ENCODE measurements at places on chromosomes 5 and 9.

DNA sequence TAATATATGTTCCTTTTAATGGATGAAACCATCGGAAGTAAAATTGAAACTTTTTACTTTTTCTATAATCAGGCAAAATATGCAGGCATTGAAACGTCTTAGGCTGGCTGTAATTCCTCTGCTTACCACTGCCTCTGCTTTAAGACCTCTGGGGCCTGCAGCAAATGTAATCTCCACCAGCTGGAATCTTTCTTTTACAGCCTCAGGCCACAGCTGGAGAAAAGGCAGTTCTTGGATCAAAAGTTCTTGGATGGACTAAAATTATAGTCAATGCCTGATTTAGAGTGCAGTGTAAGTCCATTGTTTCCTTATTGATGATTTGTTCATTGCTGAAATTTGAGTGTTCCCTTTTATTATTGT lies 396.7 kb downstream of the KCTD16 start:
- DNase-seq: peak; percentile 3

GRCh38 chr5:72498284-72498683 lies 8.9 kb downstream of the ZNF366 start:
- DNase-seq: peak; percentile 72

- no peak for DNase-seq
These were observed 107.2 kb downstream of the C5orf15 start for GRCh38 chr5:133861161-133861737.

- peak; percentile 38 for DNase-seq
These were observed 35.8 kb downstream of the SLC36A1 start for GRCh38 chr5:151483176-151483575.

- DNase-seq: peak; percentile 82
These were observed 23.2 kb upstream of the PSAT1 start for GRCh38 chr9:78273761-78274160.

DNA sequence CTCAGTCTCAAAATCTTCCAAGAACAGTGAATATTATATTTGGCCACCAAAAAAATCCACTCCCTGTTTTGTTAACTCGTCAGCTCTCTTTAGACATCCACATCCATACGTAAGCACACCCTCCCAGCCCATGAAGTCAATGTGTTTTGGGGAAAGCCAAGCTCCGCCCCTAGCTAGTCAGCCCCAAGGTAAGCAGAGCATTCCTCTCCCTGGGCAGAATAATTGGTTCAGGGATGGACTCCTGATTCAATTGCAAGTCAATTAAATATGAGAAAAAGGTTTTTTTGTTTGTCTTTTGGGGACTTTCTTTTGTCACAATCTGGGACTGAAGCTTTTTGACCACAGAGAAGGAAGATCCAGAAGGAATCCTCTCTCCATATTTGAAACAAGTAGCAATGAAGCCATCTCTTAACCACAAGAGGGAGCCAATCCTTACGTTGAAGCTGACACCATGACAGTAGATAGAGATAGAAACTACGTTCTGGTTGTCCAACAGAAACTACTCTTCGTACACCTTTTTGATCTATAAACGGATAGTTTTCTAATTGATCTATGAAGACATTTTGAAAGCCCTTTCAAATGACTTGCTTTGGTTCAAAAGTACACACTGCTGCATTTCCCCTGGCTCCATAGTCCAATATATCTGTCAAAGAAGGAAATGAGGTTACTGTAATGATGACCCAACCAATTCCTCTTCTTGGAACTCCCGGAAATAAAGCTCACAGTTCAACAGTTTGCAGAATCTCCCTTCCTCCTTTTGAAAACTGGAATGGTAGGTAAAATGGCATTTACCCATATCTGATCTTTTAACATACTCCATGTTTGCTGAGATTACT lies 166.4 kb downstream of the TLE1 start:
- DNase-seq: peak; percentile 60

GRCh38 chr5:132962429-132963021 lies 909 bp downstream of the AFF4 start:
- DNase-seq: peak; percentile 63

DNA sequence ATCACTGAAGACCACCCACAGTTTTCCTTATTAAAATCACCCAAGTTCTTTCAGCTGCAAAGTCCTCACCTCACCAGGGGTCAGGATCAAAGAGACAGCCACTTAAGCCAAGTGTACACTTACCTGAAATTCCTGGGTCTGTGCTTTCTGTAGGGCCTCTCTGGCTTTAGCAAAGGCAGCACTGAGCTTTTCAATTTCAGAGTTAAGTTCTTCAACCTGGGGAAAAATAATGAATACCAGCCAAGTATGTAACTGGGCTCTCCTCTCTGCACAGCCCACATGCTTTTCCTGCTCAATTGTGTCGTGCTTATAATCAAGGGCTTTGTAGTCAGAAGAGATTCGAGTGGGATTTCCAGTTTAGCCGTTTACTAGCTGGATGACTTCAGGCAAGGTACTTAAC lies 55.1 kb downstream of the CDK5RAP2 start:
- DNase-seq: no peak

DNA sequence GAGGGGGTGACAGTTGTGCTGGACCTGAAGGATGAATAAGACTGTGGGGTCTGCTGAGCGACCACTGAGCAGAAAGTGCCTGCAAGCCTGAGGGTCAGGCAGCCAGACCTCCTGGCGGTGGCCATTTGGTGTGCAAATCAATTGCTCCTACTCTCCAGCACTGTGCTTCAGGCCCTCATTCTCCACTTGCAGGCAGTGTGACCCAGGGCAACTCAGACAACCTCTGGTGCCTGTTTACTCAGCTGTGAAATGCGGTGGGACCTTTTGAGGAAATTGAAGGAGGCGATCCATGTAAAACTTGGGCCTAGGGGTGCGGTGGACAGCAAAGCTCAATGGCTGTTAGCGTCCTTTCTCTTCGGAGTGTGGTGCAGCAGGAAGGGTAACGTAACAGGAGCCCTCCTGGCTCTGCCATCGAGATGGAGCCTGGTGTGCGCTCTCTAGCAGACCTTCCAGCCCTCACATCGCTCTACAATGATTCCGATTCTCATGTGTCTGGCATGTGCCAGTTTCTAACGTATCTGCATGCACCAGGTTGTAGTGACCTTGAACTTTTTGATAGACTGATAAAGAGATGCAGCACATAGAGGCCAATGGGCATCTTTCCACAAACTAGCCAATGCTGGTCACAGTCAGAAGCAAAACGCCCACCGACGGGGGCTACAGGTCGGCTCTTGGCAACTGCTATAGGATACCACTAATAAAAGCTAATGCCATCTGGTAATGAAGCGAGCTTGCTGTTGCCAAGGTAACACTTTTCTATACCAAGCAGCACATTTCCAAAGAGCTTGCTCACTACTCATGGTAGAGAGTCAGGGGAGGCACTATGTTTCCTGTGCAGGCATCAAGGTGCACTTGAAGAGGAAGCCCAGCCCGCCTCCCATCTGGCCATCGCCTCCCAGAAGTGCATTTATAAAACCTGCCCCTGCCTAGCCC lies 159.7 kb upstream of the RAPGEF1 start:
- no peak for DNase-seq

- peak; percentile 13 for DNase-seq
These were observed 38.8 kb downstream of the CMYA5 start for GRCh38 chr5:79728396-79728795.

GRCh38 chr5:132539716-132540115 lies 3.6 kb downstream of the IL5 start:
- no peak for DNase-seq

- DNase-seq: peak; percentile 22
These were observed 260.3 kb upstream of the CDH10 start for GRCh38 chr5:24904981-24905517.

DNA sequence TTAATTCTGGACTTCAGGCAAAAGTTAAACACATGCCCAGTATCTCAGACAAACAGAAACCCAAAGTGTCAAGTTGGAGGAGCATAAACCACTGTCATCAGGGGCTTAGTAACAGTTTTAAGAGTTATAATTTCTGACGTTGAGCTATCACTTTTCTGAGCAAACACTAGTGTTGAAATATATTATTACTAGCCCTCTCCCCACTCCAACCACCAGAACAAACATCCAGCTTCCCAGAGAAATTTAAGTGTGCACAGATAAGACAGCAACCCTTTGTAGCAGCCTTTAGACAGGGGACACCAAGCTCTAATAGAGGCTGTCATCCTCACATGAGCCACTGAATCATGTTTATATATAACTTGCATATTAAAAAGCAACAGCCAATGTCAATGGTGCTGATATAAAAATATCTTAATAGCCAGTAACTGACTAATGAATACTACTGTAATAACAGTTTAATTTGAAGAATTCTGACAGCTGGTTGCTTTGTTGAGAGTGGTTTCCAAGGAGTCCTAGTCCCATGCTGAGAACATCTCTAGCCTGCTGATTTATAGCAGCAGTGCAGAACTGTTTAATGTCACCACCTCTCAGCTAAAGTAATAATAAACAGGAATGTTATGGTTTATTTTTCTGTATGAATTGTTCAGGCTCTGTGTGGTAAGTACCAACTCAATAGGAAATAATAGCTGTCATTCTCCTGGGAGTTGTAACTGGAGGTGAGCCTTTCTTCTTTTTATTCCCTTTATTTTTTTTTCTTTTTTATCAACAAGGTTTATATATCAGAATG lies 528.7 kb upstream of the ZNF608 start:
- peak; percentile 45 for DNase-seq
